MV-4-11 (cell line): ENCODE measurements at places on chromosomes 4 and X.

- DNase-seq: no peak
Observed at GRCh38 chrX:154483325-154483724, 3.1 kb downstream of the UBL4A start.

DNA sequence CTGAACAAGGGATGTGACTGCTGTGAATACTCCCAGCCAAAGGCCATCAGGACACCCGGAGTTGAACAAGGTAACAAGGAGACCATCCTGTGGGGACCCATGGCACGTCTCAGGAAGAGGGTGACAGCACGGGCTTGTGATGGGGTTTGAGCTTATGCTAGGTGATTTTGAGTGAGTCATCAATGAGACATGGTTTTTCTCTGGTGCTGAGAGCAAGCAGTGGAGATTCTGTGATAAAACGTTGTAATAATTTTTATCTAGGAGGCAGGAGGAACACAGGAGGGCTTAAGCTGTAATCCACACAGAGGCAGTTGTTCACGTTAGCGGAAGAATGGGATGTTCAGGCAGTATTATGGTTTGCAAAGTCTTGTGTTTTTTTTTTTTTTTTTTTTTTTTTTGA, 36.0 kb downstream of the TRIML1 start:
- no peak for DNase-seq

DNA sequence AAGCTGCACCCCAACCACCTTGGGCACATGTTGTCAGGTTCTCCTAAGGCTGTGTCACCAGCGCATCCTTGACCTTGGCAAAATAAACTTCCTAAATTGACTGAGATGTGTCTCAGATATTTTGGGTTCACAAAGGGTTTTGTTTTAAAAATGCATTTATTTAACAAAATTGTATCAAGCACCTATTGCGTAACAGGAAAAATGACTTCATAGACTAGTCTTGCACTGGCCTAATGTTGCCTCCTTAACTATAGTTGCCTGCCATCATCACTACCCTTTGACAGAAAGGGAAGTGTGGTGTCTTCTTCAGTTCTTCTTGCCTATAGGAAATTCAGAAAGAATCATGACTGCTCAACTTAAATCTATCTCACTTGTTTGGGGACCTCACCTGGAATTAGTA, 374.2 kb downstream of the SH2D1A start:
- DNase-seq: peak; percentile 26

DNA sequence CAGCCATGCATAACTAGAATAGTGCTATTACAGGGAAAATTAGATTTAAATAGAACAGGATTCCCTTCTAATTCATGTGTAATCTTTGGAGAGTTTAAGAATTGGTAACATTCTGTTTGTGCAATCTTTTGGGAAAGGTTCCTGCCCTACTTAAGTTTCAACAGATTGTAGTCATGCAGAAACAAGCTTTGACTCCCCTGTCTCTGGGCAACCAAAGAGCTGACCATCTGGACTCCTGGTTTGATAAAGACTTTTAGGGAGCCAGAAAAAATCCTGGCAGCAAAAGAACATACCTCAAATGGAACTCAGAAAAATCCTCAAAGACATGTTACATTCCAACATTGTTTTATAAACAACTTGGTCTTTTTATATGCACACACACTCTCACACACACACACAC, 191.1 kb upstream of the NEIL3 start:
- DNase-seq: no peak

- peak; percentile 99 for DNase-seq
Observed at GRCh38 chr4:83629945-83630721, 94.2 kb downstream of the GPAT3 start.

DNA sequence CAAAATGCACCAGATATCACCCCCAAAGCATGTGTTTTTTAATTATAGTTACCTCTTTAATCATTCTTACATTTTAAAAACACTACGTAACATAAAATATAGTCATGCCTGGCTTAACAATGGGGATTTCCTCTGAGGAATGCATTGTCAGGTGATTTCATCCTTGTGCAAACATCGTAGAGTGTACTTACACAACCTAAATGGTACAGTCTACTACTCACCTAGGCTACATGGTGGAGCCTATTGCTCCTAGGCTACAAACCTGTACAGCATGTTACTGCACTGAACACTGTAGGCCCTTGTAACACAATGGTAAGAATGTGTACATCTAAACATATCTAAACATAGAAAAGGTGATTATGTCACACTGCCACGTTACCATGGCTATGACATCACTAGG, 208.6 kb downstream of the SPOCK3 start:
- no peak for DNase-seq

DNA sequence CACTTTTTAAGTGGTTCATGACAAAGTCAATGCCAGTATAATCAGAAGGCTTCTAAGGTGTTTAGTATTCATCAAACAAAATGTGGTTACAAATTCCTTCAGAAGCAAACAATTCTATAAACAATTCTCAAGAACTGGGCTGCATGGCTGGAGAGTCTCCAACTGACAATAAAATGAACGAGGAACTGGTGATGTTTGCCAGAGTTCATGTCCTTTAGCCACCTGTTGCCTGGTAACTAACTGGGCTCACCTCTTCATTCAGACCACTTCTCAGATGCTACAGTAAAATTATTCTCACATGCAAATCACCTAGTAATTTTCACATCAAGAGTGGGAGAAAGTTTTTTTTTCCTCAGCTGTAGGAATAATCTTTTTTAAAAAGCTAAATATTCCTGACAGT, 53.3 kb downstream of the CAMK2D start:
- DNase-seq: no peak

DNA sequence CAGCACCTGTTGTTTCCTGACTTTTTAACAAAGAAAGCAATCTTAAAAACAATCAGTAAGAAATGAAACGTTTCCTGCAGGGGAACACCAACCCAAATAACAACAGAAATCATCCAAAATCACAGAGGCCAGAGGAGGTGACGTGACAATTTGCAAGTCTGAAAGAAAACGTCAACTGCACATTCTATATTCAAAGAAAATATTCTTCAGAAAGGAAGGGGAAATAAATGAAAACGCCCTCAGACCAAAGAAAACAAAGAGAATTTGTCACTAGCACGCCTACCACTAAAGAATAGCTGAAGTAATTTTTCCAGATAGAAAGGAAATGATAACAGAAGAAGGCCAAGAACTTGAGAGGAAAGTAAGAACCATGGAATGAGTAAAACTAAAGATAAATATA, 74.4 kb downstream of the CASP3 start:
- DNase-seq: no peak

DNA sequence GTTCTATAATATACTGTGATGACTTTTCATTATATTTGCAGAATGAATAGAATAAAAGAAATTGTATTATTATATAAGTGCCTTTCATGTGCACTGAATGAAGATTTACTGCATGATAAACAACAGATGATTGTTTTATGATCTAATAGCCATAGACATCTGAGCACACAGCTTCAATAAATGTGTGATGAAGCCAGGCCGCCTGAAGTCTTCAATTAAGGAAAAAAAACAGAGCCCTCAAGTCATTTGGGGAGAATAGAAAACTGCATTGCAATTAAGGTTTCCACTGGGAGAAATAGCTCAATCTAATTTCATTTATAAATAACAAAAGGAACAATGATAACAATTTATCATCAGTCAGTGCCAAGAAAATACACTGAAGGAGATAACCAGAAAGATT, 955.2 kb downstream of the FSTL5 start:
- DNase-seq: no peak

DNA sequence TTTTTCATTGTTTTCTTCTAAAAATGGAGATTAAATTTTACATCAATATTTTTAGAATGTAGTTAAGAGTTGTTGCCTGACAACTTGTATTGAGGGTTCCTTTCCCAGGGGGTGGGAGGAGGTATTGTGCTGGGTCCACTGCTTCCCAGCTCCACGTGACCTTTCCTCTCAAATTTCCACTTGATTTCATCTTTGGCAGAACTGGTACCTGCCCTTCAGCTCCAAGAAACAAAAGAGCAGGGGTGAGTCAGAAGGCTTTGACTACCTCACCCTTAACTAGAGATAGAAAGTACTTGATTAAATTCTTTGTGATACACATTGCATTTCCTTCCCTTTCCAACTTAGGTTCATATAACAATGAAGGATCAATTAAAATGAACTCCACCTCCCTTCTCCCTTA, 19.7 kb downstream of the TRIM2 start:
- no peak for DNase-seq

GRCh38 chrX:29044423-29045184, 457.4 kb downstream of the IL1RAPL1 start:
- no peak for DNase-seq

DNA sequence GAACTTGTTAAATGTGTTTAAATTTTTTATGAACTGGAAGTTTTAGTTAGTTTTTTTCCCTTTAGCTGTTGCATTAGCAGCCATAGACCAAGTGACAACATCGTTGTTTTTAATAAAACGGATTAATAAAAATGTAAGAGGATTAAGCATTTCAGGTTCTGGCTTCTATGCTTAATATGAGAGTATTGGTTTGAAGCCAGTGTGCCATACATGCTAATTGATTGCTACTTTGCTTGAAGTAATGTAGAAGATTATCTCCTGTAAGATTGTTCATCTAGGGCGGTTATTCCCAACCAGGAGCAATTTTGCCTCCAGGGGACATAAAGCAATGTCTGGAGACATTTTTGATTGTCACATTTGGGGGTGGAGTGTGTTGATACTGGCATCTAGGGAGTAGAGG, 54.3 kb downstream of the TLL1 start:
- no peak for DNase-seq

DNA sequence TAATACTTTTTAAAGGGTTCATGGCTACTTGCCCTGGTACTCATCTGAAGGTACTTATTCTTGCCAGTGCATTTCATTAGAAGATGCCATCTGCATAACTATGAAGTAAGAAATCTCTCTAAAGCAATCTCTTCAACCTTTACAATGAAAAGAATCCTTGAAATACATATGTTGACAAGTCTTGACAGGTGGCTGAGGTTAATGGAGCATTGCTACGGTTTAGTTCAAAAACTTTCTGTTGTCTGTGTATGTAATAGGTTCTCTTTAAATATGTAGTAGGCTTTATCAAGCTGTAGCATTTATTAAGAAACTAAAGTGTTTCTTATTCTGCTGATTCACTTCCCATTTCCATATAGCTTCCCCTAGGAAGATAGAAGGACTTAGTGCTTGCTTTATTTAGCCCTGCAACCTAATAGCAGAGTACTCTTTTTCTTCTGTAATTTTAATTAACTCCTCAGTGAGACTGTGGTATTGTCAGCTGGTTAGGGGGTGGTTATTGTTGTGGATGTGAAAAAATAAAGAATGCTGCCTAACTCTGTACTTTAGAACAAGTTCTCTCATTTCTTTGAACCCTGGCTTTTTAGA, 39.3 kb downstream of the SLAIN2 start:
- DNase-seq: peak; percentile 33

GRCh38 chr4:26420913-26421312, 69.4 kb downstream of the CCKAR start:
- DNase-seq: no peak

DNA sequence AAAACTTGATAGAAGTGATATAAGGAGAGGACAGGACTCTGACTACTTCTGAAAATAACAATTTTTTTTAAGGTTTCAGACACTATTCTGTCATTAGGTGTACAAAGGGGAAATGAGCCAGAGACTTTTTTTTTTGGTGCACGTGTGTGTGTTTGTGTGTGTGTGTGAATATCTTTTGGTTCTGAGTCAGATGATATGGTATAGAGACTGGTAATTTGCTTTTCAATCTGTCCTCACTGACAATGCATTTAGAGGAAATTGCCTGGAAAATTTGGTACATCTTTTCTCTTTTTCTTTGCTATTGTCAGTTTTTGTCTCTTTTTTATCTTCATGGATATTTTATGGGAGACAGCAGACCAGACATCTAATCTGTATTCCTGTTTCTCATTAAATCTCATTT, 59.3 kb downstream of the DDIT4L start:
- no peak for DNase-seq

DNA sequence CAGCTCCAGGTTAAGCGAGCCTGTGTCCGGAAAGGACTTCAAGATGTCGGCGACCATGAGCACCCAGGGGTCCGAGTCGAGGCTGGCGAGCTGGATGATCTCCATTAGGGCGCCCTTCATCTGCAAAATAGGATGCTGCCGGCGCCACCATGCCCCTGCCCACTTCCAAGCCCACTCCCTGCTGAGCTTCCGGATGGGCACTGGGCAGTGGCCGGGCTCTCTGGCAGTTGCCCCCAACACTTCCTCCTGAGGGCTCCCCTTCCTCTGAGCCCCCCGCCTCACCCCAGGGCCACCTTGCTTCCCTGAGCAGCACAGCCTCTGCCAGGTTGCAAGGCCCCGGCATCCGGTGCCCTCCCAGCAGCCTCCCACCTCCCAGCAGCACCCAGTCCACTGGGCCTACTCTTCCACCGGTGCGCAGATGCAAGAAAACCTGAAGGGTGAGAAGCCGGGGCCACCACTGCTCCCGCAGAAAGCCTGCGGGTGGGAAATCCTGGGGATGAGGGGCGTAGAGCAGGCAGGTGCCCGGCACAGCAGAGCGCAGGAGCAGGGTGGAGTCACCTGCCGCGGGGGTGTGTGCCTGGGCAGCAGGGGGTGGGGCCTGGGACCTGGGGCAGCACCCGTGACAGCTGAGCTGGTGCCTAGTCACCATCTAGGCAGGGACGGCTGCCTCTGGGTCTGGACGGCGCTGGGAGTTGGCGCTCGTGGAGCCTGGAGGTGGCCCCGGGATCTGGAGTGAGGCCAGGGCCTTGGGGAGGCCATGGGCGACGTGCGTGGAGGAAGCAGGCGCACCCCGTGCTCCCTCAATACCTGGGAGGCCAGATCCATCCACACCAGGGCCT, 17.0 kb downstream of the NELFA start:
- DNase-seq: no peak

DNA sequence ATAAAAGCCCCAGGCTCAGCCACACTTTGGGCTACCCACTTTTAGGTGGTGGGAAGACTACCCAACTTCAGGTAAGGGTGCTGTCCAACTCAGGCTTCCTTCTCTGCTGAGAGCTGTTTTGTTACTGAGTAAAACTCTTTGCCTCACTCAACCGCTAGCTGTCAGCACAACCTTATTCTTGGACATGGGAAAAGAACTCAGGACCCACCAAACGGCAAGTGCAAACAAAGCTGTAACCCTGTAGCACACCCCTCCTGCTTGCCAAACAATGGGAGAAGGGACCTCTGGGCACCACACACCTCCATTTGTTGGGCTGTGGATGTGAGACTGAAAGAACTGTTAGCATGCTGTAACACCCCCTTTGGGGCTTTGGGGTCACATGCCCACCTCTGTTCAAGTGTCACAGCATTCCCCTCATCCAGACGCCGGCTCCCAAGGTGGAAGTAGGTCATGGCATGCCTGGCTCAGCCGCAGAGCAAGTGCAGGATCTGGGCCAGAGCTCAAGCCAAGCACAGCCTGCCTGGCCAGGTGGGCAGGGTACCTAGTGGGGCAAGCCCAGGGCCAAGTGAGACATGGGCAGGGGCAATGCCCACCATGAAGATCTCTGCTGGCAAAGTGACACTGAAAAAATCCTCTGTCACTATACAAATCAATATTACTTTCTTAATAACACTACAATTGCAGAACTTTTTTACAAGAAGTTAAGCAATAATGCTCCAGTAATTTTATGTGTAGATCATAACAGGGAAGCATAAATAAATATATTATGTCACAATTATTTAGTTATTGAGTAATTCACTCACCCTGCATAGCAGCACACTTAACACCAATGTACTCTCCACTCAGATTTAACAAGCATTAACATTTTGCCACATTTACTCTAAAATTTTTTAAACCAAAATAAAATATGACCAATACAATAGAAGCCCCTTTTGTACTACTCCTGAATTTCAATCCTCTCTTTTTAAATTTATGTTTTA, 107.2 kb downstream of the TBCK start:
- no peak for DNase-seq
